ENCODE measurements at places on chromosomes 3 and 15.

- DNase-seq, result no peak
These were observed 50.0 kb upstream of the CORO2B start for GRCh38 chr15:68528626-68529290.

DNA sequence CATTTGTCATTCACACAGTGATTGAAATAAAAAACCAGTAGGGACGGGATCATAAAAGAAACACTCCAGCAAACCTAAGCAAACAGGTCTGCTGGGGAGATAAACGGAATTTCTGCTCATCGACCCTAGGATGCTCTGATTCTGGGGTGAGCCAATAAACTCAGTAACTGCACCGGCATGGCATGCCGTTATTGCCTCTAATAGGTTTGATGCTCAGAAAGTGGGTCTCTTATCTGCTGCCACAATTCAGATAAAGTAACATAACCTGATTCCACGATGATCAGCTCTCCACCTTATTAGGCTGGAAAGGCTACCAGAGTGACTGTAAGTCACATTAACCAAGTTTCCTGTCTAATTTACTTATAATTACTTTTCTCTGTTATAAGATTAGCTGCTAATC is 19.6 kb downstream of the DCLK3 start:
- no peak for DNase-seq

DNA sequence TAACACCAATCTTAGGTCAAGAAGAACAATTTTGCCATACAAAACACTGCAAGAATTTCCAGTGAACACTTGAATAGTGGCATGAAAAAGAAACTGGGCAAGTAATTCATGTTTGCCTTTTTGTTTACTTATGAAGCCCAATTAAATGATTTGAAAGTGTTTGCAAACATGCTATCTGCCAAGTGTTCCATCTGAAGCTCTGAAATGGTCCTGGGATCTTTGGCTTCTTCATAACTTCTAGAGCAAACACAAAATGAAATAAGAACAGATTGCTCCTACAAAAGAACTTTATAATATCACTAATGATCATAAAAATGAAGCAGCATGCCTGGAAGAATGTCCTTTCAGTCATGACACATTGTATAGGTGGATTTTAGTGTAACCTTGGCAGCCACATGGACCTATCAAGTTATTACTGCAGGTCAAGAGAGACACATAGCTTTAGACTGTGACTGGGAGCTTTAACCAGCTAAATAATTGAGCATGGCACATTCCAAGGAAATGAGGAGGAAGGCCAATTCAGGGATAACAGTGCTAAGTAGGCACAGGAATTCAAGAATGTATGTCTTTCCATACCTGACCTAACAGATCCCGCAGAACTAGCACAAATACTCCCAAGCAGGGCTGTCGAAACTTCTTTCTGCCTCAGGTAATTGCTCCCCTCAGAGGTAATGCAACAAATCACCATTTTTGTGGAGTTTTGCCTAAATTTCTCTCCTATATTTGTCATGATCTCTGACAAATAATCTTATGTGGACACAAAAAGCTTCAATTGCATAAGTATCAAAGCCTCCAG is 144.6 kb downstream of the DUT start:
- no peak for DNase-seq

DNA sequence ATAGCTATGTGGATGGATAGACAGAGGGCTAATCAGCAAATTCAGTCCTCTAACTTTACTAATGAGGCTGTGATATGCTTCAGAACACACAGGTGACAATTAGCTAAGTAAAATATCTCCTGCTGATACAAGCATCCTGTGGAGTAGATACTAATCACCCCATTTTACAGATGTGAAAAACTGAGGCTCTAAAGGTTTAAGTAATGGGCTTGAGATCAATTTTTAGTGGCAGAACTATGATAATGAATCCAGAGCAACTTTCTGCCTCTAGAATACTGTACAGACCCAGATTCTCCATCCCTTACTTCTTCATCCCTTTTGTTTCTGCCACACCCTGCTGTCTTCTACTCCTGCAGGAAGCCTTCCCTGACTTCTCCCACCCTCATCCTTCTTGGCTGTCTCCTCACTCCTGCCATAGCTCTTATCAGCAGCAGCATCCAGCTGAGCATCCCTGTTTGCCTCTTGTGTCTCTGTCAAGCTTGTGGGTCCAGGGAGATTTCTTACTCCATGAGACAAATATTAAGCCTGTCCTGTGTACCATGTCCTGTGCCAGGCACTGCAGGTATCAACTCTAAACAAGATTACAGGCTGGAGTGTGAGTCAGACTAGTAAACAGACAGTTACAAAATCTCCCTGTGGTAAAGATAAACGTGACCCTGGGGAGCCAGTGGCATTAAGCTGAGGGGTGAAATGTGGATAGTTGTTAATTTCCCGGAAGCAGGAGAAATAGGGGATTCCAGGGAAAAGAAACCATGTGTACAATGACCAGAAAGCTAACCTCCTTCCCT is 39.2 kb downstream of the SLC6A11 start:
- DNase-seq, result no peak

GRCh38 chr15:67385971-67386370 is 131.4 kb downstream of the IQCH start:
- no peak for DNase-seq

DNA sequence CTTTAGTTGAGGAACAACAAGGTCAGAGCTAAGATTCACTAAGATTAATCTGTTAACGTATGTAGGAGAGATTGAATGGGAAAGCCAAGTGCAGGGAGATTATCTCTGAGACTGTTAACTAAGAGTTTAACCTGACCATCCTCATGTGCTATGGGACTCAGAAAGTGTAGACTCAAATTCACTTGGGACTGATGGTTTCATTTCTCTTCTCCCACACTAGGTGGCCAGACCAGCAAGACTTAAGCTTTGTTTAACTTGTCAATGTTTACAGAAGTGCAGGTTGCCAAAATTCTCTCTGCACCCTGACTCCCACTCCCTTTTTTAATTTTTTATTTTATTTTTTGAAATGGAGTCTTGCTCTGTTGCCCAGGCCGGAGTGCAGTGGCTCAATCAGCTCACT is 6.3 kb upstream of the HEXA start:
- no peak for DNase-seq

- no peak for DNase-seq
These were observed 76.6 kb downstream of the RBPMS2 start for GRCh38 chr15:64698823-64699222.

Data from stimulated activated naive CD8-positive, alpha-beta T cell treated with anti-CD3 and anti-CD28 coated beads, Interleukin-15, Interleukin-2, amounts not matched to agents 100 U/mL and 50 U/mL, for 24 hours (primary cell).